ENCODE measurements at places on chromosomes 1 and 21.

- no peak for DNase-seq
Measured at GRCh38 chr1:94384485-94385265, 33.5 kb upstream of the ABCD3 start.

GRCh38 chr1:112389689-112390088 is 6.3 kb upstream of the CTTNBP2NL start:
- DNase-seq = no peak

DNA sequence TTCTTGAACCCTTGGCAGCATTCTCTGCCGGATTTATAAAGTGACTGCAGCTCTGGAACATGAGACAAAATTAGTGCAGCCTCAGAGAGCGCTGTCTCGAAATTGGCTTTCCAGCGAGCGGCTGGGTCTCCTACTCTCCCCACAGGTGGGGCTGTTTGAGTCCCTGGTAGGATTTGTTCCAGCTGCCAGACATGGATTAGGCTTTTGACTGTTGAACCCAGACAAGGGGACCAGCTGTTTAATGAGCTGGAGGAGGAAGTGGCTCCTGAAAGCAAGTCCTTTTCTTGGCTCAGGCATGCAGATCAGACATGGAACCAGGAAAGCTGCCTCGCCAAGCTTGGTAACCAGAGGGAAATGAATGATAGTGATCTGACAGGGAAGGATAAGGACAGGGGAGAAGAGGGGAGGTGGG is 69.6 kb downstream of the UBIAD1 start:
- no peak for DNase-seq

GRCh38 chr1:16073490-16074119 is at the start of gene FAM131C:
TSS of gene FAM131C (minus strand) at chr1:16073651. CDS start at chr1:16073442, 209 bp downstream.
- DNase-seq = peak; percentile 63

DNA sequence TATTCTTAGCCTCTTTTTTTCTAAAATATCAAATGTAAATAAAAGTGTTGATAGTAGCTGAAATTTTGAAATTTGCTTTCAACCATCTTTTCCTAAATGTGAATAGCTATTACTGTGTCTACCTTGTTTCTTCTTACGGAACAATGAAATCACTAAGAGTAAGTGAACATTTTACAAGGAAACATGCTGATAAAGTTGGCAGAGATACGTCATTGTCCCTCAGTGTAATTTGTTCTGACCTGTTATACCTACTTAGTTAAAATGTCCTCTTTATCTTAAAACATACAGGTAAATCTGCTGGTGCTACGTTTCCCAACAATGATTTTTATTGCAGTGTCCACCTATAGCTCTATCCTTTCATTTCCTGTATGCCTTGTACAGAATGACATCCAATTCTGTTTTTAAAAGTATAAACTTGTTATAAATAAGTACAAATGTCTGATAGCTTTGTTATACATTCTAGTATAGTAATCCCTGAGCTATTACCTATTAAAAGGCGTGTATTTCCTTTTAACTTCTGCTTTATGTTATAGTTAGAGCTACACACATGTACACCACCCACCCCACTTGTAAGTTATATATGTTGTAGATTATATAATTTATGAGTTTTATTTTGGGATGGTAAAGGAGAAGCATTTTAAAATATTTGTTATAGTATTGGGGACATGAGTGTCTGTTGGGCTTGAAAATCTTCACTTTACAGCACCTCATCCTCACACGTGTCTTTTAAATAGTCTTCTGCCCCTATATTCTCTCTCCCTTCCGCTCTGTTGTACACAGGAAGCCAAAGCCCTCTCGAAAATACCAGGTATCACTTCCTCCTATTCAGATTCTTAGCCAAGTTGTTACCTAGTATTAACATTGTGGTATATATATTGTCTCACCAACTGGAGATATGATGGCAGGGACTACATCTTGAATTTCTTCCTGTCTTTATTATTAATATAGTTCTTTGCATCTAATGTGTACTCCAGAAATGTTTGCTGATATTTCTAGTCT is 25.2 kb downstream of the LAMC1 start:
- DNase-seq = no peak

GRCh38 chr1:204990059-204990664 is 52.9 kb upstream of the CNTN2 start:
- DNase-seq = no peak

GRCh38 chr1:219427989-219428388 is 184.9 kb downstream of the ZC3H11B start:
- no peak for DNase-seq

DNA sequence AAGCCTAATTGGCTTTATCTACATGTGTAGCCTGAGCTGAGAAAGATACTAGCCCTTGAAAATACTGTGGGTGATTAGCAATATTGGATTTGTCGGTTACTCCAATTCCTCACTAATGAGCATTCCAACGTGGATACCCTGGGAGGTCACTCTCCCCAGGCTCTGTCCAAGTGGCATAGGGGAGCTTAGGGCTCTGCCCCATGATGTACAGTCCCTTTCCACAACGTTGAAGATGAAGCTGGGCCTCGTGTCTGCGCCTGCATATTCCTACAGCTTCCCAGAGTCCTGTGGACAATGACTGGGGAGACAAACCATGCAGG is 2.6 kb downstream of the RCC1 start:
- DNase-seq = no peak

DNA sequence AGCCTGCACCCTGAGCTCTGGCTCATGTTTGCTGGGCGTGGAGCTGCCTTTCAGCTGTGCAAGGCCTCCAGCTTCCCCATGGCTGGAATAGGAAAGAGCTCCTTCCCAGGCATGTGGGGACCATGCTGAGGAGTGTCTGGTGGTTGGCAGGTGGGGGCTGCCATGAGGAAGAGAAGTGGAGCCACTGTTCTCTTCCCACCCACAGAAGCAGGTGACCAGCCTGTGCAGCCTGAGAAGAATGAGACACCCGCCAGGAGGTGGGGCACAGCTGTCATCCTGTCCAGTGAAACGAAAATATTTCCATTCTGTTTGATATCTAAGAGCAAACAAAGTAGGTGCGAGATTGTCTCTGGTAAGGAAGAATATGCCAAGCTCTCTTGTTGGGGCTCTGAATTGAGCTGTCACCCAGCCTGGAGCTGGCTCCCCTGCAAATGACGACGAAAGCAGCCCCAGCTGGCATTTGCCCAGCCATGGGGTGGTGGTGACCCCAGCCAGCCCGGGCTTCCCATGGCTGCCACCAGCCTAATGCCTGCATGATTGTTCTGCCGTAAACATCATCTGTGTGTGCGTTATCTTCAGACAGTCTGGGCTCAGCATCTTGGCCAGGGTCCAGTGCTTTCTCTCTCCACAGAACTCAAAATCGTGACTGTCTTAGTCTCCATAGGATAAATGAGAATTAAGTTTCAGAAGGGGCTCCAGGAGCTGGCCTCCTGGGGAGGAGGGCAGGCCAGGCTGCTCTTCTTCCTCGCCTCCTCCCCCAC is 429.8 kb upstream of the VAMP3 start:
- no peak for DNase-seq

- no peak for DNase-seq
Measured at GRCh38 chr1:161172776-161173376, 4.4 kb downstream of the B4GALT3 start.

DNA sequence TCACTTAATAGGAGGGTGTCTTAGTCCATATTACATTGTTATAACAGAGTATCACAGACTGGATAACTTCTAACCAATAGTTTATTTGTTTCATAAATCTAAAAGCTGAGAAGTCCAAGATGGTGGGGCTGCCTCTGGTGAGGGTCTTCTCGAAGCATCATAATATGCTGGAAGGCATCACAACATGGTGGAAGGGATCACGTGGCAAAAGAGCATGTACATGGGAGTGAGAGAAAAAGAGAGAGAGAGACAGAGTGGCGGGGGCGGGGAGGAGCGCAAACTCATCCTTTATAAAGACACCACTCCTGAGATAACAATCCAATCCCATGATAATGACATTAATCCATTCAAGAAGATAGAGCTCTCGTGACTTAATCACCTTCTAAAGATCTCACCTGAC is 31.5 kb downstream of the CFHR5 start:
- no peak for DNase-seq

DNA sequence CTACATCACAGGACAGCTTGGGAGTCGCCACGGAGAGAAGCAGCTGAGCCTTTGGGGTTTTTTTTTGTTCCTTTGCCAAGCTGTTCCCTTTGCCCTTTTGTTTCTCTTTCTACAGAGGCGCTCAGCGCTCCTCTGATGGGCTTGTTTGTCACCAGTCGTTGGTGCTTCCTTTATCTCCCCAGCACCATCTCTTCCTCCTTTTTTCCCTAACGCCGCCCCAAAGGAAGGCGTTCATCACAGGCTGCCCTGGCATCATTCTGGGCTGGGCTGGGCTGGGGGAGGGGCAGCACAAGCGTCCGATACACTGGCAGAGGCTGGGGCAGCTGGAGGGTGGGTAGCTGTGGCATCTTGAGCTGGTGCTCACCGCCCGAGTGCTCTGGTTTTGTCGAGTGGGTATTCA is 10.5 kb downstream of the IGSF21 start:
- DNase-seq = no peak

DNA sequence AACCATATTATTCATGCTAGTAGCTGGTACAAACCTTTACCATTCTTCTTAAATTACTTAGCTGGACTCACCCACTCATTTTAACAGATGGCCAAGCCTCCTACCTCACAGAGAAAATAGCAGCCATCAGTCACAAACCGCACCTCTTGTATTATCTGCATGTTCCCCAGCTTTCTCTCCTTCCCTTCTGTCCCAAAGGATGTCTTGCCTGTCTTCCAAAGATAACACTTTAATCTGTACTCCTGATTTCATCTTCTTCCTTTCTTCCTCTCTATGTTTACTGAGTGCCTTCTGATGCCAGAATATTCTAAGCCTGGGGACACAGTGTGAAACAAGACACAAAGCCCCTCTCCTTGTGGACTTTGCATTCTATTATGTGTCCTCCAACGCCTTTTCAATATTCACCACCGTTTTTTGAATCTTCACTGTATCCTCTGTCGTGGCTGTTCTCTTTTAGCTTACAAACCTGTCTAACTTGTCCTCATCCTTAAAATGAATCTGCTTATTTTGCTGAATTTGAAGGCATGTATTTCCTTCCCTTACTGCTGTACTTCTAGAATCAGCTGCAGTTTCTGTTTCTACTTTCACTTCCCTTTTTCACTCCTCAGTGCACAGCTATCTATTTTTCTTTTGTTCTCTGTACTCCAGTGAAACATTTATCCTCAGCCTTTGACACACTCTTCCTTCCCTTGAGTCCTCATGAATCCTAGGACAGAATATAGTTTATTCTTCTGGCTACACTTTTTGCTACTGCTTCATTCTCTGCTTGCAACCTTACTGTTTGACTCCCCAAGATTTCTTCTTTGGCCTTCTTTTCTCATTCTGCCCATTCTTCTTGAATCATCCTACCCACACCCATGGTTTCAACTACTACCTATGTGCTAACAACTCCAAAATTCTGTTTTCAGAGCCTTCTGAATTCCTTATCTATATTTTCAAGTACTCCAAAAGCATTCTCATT is 216.9 kb upstream of the SAMSN1 start:
- DNase-seq = no peak

DNA sequence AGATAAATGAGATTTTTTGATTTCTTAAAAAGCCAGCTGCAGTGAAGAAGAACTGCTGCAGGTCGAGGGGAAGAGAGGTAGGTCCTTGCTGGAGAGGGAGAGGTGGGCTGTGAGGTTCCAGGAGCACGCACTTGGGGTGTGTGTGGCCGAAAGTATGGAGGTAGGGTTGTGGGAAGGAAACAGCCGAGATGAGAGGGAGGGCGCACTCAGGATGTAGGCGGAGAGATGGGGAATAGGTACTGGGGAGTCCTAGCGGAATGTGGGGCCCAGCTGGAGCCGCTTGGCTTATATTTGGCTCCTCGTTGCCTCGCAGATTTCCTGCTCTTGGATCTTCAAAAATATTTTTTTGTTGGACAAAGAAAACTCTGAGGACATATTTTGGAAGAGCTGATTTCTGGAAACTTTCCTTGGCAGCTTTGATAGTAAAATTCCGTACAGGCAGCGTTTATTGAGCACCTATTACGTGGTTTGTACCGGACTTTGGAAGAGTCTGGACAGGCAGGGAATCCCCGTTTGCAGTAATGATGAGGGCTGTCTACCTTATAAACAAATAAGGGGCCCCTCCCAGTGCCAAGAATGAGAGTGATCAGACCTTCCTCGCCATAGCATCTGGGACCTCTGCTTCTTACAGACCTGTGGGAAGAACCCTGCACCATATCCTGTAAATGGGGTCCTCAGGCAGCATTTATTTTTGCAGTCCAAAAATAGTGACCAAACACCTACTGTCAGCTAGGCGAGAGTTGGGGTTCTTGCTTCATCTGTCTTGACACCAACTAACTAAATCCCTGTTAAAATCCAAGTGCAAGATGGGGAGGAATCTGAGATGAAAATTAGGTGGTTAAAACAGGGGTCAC is 1.5 kb downstream of the LRRC8D start:
- no peak for DNase-seq

- DNase-seq = peak; percentile 12
Measured at GRCh38 chr21:45539046-45539795, 3.0 kb downstream of the SLC19A1 start.

DNA sequence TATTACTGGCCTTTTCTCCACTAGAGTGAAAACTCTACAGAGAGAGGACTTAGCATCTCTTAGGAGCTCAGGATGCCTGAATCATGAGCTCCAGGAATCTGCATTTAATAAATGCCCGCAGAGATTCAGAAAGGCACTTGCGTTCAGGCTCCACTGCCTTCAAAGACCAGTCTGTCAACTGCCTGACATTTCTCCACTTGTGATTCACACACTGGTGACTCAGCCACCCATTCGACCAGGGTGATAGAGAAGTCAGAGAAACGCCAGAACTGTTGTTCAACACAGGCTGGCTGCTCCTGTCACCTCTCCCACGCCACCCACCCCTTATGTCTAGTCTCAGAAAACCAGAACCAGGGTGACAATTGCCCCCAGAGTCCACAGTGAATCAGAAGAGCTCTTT is 26.9 kb upstream of the LBR start:
- DNase-seq = no peak

- no peak for DNase-seq
Measured at GRCh38 chr1:153805886-153806719, 30.9 kb downstream of the SLC27A3 start.

DNA sequence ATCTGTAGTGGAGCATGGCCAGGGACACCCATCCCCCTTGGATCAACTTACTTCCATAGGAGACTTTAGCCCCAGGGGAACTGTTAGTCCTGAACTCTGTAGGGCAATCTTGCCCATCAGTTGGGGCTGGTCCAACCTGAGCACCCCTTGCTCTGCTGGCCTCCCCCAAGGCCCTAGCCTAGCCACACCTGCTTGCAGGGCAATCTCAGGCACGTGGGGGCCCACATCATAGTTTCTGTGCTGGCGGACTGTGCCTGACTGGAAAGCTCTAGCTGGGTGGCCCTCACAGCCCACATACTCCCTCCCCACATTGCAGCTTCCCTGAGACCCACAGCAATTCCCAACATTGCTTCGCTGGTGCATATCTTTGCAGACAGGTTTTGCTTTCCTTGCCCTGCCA is 6.6 kb upstream of the DIRAS3 start:
- no peak for DNase-seq

- DNase-seq = no peak
Measured at GRCh38 chr1:150544204-150544603, 5.0 kb upstream of the ADAMTSL4 start.

DNA sequence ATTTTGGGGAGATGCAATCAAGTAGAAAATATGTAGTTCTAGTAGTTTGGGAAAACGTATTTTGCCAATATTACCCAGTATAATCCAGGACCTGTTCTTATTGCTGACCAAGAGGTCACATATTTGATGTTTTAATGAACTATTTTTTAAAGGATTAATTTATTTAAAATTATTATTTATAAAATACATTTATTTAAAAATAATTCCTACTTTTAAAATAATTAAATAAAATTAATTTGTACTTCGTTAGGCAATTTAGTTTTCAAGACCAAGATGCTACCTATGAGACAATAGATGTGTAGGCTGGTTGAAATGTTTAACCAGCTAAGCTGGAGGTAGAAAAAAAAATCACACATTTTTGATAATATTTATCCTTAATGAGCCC is 140.4 kb upstream of the BEND5 start:
- DNase-seq = no peak

GRCh38 chr1:61121631-61122030 is 39.3 kb downstream of the NFIA start:
- no peak for DNase-seq
